ENCODE measurements at places on chromosomes 5 and 9.

GRCh38 chr9:97845130-97845529 lies 7.9 kb upstream of the FOXE1 start:
- DNase-seq: no peak

DNA sequence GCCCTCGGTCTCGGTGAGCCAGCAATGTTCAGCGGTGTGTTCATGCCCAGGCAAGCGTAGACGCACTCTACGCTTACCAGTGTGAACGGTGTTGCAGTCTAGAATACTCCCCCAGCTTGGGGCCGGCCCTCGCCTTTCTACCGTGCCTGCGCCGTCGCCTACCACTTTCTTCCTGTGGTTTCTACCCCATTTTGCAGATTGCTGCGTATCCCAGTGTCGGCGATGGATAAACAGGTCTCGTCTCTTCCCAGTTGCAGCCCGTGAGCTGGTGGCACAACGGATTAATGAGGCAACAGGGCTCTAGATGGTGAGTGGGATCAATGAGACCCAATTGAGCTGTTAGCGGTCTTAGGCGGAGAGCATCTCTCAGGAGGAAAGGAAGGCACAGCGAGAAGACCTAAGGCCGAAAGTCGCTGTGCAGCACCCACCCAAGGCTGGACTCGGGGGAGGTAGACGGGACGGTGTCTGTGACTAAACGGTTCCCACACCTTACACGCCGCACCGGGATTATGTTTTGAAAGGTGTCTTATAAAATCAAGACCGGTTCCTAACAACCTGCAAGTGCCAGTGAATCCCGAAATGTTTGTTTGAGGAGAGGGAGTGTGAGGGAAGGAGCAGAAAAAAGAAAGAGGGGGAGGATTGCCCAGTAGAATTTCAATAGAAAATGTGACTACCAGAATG lies 5.8 kb downstream of the OTP start:
- no peak for DNase-seq

DNA sequence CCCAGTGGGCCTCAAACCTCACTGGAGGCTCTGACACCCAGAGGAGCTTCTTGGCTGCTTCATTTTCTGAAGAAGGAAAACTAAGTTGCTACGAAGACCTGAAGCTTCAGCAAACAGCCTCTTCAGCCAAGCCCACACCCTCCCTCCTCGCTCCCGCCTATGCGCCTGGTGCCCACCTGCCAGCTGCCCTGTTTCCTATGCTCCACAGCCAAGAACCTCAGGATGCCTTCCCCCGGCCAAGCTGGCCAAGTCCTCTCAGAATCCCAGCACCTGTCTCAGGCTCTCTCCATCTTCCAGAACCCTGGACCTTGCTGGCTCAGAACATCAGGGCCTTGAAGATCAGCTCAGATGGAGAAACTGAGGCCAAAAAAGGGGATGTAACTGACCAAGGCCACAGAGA lies 60.4 kb downstream of the STK10 start:
- DNase-seq: no peak

DNA sequence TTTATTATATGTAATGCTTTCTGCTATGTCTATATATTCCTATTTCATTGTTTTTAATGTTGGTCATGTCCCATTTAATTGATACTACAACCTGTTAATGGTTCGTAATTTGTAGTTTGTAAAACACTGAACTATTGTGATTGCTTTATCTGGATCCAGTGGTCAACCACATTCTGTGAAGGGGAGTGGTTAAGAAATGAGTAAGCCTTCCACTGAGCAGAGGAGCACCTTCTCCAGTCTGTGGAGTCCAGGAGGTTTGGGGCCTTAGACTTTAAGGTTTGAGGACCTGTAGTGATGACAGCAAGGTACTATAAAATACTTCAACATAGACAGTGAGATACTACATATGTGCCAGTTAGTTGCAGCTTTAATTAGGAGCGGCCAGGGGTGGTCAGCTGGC lies 67.7 kb upstream of the RAD23B start:
- DNase-seq: no peak

DNA sequence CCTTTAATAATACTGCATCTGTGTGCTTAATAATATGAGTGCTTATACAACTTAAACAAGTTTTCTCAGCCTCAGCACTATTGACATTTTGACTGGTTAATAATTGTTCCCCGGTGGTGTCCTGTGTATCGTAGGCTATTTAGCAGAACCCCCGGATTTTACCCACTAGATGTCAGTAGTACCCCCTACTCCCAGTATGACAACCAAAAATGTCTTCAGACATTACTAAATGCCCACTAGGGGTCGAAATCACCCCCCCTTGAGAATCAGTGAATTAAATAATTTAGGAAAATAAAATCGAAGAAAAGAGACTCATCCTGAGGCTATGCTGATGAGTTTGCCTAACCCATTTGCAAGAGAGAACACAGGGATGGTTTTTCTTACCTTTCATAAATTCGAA lies 166.3 kb downstream of the ATP10B start:
- DNase-seq: no peak

DNA sequence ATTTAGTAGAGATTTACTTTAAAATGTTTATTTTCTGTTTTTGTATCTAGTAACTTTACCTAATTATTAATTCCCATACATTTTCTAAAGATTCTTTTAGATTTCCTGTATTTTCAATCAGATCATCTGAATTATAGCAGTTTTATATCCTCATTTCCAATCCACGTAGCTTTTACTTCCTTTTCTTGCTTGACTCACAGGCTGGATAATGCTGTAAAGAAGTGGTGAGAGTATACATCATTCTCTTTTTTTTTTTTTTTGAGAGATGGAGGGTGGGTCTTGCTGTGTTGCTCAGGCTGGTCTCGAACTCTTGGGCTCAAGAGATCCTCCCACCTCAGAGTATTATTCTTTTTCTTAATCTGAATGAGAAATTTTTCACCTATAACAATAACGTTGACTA lies 11.2 kb upstream of the SETX start:
- no peak for DNase-seq

GRCh38 chr5:157187046-157187754 lies 6.6 kb downstream of the ITK start:
- no peak for DNase-seq

GRCh38 chr5:61120534-61120933 lies 41.7 kb downstream of the SMIM15 start:
- no peak for DNase-seq

DNA sequence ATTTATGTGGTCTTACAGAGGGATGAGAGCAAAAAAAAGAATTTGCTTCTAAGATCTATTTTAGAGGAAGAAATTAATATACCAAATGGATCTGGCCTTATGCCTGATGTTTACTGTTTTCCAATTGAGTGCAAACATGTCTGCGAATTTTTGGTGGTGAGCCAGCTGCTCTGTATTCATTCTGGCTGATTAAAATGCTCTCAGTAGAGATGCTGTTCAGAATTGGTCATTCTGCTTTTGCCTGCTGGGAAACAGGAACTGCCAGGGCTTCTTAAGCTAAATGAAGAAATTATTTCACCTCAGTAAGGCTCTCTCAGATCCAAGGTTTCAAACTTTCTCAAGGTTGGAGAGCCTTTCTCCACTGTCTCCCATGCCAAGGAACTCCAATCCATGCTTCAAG lies 132.0 kb upstream of the SV2C start:
- DNase-seq: no peak

DNA sequence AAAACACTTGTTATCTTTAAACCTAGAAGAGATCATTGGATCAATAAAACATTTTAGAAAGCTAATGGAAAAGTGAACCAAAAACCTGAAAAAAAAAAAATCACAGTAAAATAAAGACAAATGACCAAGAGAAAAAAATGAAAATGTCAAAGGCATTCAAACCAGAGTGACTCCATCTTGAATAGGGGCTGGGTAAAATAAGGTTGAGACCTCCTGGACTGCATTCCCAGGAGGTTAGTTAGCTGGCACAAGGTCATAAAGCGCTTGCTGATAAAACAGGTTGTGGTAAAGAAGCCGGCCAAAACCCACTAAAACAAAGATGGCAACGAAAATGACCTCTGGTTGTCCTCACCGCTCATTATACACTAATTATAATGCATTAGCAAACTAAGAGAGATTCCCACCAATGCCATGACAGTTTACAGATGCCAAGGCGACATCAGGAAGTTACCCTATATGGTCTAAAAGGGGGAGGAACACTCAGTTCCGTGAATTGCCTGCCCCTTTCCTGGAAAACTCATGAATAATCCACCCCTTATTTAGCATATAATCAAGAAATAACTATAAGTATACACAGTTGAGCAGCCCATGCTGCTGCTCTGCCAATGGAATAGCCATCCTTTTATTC lies 116.7 kb upstream of the NEK6 start:
- DNase-seq: no peak

DNA sequence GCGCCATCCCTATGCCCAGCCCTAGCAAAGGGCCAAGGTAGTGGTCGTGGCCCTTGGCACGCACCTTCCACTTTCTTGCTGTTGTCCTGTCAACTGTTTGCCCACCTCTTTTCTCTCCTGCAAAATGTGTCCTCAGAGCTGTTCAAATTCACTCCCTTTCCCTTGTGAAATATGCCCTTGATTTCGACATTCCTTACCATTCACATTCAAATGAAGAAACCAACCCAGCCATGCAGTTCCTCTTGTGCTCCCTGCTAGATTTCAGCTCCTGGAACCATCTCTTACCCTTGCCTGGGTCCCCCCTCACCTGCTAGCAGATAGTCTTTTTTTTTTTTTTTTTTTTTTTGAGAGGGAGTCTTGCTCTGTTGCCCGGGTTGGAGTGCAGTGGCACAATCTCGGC lies 19.6 kb upstream of the HRH2 start:
- no peak for DNase-seq

- DNase-seq: no peak
Measured at GRCh38 chr5:41067714-41068568, 3.2 kb downstream of the MROH2B start.

- no peak for DNase-seq
Measured at GRCh38 chr5:139210585-139210984, 12.4 kb upstream of the SIL1 start.

- no peak for DNase-seq
Measured at GRCh38 chr9:121200356-121200755, 1.3 kb downstream of the RAB14 start.

DNA sequence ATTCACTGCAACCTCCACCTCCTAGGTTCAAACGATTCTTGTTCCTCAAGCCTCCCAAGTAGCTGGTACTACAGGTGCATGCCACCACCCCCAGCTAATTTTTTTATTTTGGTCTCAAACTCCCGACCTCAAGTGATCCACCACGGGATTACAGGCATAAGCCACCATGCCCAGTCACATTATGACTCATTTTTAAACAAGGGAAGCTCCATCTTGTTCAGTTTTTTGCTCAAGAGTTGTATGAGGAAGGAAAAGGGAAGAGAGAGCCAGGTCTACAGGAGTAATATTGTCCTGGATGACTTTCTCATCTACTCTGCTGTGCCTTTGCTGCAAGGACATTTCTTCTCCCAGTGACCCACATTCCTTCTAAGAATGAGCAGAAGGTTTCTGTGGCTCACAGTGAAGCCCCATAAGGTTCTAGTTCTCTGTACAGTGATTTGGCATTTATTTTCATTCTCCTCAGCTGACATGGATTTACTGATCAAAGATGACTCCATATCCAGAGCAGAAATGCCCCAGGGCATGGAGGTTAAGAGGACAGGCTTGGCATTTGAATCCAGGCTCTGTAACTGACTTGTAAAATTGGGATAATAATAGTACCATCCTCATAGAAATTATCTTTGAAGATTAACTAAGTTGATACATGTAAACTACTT lies 153.5 kb downstream of the CDH6 start:
- no peak for DNase-seq

DNA sequence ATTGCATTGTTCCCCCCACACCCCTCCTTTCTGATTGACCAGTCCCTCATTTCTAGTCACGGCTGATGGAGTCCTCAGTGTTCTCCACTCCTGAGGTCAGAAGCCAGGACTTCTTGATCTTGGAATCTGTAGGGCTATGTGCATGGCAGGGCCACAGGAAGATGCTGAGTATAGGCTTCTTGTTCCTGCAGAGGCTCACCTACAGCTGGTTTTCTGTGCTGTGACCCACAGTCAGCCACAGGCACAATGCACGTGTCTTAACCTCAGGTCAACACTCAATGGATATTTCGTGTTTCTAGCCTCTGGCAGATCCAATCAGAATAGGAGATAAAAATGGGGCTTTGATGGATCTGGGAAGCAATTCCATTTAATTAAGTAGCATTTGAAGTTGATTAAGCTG lies 14.3 kb upstream of the CXCL14 start:
- no peak for DNase-seq

DNA sequence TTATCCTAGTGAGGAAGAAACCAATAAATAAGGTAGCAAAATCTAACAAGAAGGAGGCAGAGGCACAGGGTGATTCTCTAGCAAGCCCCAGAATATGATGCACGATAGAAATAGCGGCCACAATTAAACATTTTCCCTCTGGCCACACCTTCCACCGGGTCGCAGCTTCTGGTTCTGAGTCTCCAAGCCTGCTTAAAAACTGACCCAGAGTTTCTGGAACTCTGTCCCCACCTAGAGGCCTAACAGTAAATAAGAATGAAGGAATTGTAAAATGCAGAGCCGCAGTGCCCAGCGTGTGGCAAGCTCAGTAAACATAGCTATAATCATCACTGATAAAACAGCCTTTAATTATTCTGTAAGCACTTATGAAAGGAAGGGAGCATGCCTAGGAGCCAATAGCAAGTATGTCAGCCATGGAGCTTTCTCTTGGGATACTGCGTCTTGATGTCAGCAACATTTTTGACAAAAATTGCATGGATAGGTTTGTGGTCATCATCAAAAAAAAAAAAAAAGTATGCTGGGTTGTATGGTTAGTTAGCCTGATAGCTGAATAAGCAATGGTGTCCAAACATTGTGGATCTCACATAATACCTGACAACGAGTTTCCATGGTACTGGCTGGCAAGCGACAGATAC lies 465.5 kb downstream of the DNAH5 start:
- no peak for DNase-seq

DNA sequence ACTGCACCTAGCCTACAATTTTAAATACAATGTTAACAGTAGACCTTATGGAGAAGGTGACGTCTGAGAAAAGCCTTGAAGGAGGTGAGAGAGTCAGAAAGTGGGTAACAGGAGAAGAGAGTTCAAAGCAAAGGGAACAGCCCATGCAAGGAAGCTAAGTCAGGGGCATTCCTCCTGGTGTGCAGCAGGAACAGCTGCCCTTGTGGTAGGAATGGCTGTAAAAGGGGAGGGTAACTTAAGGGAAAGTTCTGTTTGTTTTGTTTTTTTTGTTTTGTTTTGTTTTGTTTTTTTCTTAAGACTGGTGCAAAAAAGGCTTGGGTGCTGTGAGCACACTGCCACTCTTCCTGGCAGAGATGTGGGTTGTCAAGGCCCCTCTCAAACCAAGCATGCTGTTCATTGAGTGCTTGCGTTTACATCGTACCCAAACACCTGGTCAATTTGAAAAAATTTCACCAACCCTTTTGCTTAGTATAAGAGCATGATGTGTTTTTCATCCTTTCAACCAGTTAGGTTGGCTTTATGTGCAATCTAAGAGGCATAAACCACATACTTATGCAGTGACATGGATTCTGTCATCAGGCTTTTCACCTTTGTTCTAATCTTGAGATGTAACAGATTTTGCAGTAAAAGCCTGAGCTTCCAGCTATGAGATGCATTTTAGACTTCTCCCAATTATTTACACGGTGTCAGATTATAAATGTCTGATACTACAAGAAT lies 279.7 kb downstream of the GLIS3 start:
- no peak for DNase-seq

All from GDM1 (cell line).